Chondrocyte (in vitro differentiated cells): ENCODE measurements at places on chromosomes 3 and 15. TPM values are rescaled to one million over a fixed set of nuclear protein-coding genes. Genes with fewer than 3 reads are reported as not detected.
A peak's percentile ranks its signal among the peaks of the same experiment; 100 is the strongest.

DNA sequence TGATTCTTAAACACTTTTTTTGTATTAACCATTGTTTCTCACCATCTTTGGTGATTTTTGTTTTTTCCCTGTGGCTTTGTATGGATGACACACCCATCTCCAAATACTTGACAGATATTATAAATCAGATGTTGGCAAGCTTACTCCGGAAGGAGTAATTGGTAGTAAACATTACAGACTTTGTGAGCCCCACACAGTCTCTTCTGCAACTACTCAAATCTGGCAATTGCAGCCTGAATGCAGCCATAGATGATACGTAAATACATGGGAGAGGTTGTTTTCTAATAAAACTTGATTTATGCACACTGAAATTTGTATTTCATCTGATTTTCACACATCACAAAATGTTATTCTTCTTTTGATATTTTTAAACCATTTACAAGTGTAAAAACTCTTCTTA lies 331.5 kb downstream of the ARPP21 start:
- no peak for DNase-seq

DNA sequence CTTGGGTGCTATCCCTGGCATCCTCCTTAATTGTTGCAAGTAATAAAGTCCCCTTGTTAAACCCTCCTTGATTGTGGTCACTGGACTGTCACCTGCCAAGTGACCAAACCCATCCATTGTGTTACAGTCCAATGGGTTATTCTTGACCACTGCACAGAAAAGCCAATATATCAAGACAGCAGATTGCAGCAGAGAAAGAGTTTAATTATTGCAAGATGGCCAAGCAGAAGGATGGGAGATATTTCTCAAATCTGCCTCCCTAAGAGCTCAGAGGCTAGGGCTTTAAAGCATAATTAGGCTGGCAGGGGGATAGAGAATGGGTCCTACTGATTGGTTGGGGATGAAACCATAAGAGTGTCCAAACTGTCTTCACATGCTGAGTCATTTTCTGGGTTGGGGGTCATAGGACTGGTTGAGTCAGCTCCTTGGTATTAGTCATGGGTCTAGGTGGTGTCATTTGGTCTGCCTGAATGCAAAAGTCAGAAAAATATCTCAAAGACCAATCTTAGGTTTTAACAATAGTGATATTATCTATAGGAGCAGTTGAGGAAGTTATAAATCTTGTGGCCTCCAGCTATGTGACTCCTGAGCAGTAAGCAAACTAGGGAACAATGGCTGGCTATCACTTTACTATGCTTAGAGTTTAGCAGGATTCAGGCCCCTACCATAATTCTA lies 19.1 kb upstream of the XYLB start:
- DNase-seq, result no peak

- no peak for DNase-seq
These were observed 67.2 kb downstream of the LRRK1 start for GRCh38 chr15:100986158-100986896.

DNA sequence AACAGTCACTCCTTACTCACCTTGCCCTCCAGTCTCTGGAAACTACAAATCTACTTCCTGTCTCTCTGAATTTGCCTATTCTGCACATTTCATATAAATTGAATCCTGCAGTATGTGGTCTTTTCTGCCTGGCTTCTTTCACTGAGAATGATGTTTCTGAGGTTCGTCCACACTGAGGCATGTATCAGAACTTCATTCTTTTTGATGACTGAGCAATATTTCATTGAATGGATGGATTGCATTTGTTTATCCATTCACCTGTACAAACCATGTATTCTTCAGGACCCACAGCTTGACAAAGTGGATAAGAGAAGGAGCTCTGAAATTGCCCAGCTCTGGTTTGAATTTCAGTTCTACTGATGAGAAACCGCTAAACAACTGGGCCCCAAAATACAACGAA lies 118.9 kb upstream of the ARRDC4 start:
- no peak for DNase-seq

GRCh38 chr15:92907896-92908712 lies 8.0 kb downstream of the CHD2 start:
- no peak for DNase-seq

XYLB gene
- 3.9 to 6.8 TPM (median 4.7 TPM) in 3 replicates for total RNA-seq

GLT8D1 gene
- 90.7 to 124 TPM (median 91.2 TPM) in 3 replicates for total RNA-seq

- peak; percentile 75 for DNase-seq
These were observed 19.5 kb downstream of the PTH1R start for GRCh38 chr3:46897031-46897430.

DNA sequence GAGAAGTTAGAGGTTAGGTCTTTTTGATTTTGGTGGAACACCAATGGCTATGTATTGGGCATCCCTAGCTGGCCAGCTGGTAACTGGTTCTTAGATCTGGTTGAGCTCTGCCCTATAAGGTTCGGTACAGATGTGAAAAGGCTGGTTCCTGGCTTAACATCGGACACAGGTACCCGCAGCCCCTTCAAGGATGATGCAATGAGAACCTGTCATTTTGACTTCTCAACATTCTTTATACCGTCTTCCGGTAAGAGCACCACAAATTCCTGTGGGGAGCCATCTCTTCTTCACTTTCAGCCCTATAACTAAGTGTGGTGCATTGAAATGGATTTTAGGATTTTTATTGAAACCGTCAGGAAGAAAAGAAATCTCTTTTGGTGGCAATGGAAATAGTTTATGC lies 222.8 kb downstream of the ADAMTS9 start:
- no peak for DNase-seq

- DNase-seq, result no peak
These were observed 144.0 kb upstream of the PDZRN3 start for GRCh38 chr3:73768524-73769308.

DNA sequence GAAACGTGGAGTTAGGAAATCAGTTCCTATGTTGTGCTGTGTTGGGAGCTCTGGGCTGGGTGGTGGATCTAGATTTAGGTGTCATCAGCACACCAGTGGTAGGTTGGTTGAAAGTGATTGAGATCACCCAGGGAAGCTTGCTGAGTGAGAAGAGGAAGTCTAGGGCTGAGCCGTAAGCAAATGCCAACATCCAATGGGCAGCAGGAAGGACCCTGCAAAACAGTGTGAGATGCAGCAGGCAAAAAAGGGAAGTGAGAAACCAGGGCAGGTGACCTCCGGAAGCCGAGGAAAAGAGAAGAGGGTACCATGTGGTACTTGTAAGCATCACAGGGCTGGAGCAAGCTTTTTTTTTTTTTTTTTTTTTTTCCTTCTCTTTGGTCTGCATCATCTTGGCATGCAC lies 15.9 kb upstream of the COPG1 start:
- no peak for DNase-seq

- no peak for DNase-seq
These were observed 570.2 kb downstream of the NTRK3 start for GRCh38 chr15:87686339-87686738.

SLC22A13 gene
- total RNA-seq, result 0.62 to 2.9 TPM (median 0.97 TPM) in 3 replicates

SKOR1 gene
- 0.15 to 0.27 TPM (median 0.22 TPM) in 3 replicates for total RNA-seq

PLIN1 gene
- total RNA-seq, result 0.17 to 0.44 TPM in 2 of 3 replicates, not detected in the other

DNA sequence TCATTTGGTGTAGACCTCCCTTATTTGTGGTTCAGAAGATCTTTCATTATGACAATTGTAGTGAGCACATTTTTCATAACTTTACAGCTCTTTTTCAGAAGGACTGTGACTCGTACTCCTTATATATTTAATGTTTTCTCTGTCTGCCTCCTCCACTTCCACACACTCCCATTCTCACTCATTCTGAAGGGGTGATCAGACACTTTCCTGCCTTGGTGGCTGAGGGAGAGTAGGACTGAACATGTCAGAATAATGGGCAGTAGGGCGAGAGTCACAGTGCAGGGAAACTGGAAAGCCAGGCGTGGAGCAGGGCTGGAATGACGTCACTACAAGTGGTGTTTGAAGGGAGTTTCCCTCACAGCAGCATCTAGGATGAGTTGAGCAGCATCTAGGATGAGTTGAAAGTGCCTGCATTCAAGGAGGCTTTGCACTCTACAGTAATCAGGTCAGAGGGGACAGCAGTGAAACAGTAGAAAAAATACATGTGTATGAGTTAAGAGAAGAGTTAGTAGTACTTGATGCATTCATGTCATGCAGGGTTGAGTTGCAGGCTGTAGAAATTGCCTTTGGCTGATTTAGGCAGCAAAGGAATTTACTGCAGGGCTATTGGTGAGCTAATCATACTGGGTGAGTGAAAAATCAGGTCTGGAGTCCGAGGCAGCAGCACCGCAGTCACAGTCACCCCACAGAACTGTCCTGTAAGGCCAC lies 36.3 kb upstream of the FBXL22 start:
- DNase-seq, result no peak

AMOTL2 gene
- 145 to 259 TPM (median 256 TPM) in 3 replicates for total RNA-seq

ALG1L2 gene
- total RNA-seq, result 0.82 to 1.3 TPM in 2 of 3 replicates, not detected in the other

GRCh38 chr3:50687127-50687751 lies 12.5 kb downstream of the DOCK3 start:
- no peak for DNase-seq

GRCh38 chr3:167884481-167884880 lies 149.0 kb downstream of the SERPINI1 start:
- no peak for DNase-seq

GRCh38 chr3:61354604-61355003 lies 103.4 kb upstream of the FHIT start:
- no peak for DNase-seq

GRCh38 chr3:156539051-156539450 lies 15.9 kb downstream of the SSR3 start:
- no peak for DNase-seq

- DNase-seq, result no peak
These were observed 199.7 kb upstream of the NECTIN3 start for GRCh38 chr3:110871869-110872268.

DNA sequence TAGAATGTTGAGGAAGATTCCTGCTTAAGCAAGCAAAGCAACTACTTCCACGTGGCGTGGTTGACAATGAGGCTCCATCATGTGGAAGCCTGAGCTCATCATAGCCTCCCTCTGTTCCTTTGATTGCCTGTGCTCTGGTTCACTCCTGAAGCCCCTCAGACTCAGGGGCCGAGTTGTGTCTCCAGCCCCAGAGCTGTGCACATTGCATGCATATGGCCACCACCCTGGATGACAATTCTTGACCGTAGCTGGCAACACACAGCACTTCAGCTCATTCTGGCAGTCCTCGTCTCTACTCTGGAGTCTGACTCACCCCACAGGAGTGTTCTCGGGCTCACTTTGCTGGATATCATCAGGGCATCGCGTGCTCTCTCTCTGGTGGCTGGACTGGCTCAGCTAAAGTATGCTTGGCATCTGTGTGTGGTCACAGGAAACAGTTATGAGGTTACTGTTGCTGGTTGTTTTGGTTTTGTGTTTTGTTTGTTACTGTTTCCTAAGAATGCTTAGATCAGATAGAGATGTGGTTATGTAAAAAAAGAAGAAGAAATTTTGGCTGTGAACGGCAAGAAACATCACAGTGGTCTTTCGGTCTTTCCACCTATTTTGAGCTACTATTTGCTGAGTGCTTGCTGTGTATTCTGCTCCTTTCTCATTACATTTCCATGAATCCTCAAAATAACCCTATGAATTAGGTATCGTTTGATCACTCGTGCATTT lies 41.6 kb upstream of the MRPS22 start:
- DNase-seq, result no peak

GRCh38 chr3:49593041-49593440 lies 38.8 kb downstream of the BSN start:
- no peak for DNase-seq

TIMP4 gene
- total RNA-seq, result 31.3 to 41.6 TPM (median 31.9 TPM) in 3 replicates

DNA sequence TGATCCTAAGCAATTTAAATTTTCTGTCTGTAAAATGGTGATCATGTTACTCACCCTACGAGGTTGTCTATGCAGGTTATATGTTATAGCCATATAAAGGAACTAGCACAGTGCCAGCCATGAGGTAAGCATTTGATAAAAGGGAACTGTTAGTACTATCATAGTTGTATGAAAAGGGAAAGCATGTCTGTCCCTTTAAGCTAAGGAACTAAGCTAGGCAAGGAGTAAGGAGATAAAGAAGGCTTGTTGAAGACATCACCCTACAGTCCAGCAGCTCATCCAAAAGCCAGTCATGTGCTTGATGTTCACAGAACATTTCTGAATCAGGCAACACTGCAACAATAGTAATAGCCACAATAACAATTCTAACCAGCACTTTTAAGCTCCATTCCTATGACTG lies 243.9 kb downstream of the ZBTB20 start:
- DNase-seq, result no peak

ERICH6 gene
- not detected in 3 replicates for total RNA-seq

DNA sequence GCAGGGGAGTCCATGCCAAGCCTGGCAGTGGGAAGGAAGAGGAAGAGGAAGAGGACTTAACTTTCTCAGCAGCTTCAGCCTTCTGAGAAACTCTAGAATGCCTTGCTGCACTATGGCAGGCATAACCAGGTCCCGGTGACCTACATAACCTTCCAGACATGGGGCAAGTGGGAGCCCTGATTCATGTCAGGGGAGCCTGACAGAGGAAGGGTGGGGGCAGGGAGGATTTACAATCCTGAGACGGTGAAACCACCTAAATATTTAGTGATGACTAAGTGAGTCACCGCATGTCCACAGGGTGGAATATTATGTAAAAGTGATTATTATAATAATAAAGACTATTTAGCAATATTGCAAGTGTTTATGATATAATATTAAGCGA lies 46.7 kb downstream of the AMOTL2 start:
- DNase-seq, result no peak

TOMM70 gene
- 33.9 to 43.3 TPM (median 34.9 TPM) in 3 replicates for total RNA-seq

ADAM10 gene
- 147 to 181 TPM (median 148 TPM) in 3 replicates for total RNA-seq

NANOGP8 gene
- not detected in 3 replicates for total RNA-seq

GRCh38 chr3:105362021-105362665 lies 4.6 kb upstream of the ALCAM start:
- no peak for DNase-seq

- DNase-seq, result no peak
These were observed 38.9 kb upstream of the PPP2R3A start for GRCh38 chr3:135926664-135927063.

- no peak for DNase-seq
These were observed 10.1 kb upstream of the ITGA11 start for GRCh38 chr15:68442041-68442440.

GRCh38 chr15:95303713-95304112 lies 1026.8 kb upstream of the NR2F2 start:
- DNase-seq, result no peak

DNA sequence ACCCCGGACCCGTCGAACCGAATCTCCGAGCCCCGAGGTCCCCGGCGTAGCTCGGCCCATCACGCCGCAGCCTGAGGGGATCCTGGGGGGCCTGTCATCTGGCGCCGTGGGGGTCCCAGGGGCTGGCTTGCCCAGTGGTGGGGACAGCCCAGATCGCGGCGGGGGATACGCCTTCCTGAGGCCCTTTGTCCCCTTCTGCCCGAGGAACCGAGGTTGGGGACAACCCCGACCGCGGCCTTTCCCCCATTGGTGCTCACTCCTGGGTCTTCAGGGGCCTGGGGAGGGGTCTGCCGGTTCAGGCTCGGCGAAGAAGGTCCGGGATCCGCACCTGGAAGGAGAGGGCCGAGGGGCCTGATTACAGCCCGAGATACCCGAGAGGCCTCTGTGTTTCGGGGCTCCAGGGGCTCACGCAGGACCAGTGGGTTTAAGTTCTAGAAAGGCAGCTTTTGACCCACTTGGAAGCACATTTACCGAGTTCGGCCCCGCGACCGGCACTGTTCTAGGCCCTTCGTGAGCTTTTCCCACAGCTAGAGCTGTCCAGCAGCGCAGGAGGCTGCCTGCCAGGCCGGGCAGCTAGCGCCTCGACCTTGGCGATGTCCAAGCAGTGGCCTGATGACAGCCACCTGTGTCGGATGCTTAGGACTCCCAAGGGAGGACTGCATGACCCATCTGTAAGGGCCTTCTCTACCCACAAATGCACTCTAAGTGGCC lies 504 bp downstream of the ABHD2 start:
- DNase-seq, result no peak

DNAJB8 gene
- total RNA-seq, result not detected in 3 replicates
